Epithelial cell of prostate (primary cell): ENCODE measurements at places on chromosomes 7 and 10.

- no peak for DNase-seq
Observed at GRCh38 chr10:92219559-92219958, 71.3 kb downstream of the CPEB3 start.

- DNase-seq: no peak
Observed at GRCh38 chr10:64075604-64076003, 554.4 kb downstream of the REEP3 start.

- no peak for DNase-seq
Observed at GRCh38 chr7:88339195-88339922, 32.7 kb upstream of the STEAP4 start.

- no peak for DNase-seq
Observed at GRCh38 chr7:144885478-144885877, 49.6 kb upstream of the TPK1 start.

- DNase-seq: no peak
Observed at GRCh38 chr10:14556285-14556956, 218.3 kb downstream of the FAM107B start.

- DNase-seq: no peak
Observed at GRCh38 chr7:148723166-148723559, 24.5 kb downstream of the CUL1 start.

DNA sequence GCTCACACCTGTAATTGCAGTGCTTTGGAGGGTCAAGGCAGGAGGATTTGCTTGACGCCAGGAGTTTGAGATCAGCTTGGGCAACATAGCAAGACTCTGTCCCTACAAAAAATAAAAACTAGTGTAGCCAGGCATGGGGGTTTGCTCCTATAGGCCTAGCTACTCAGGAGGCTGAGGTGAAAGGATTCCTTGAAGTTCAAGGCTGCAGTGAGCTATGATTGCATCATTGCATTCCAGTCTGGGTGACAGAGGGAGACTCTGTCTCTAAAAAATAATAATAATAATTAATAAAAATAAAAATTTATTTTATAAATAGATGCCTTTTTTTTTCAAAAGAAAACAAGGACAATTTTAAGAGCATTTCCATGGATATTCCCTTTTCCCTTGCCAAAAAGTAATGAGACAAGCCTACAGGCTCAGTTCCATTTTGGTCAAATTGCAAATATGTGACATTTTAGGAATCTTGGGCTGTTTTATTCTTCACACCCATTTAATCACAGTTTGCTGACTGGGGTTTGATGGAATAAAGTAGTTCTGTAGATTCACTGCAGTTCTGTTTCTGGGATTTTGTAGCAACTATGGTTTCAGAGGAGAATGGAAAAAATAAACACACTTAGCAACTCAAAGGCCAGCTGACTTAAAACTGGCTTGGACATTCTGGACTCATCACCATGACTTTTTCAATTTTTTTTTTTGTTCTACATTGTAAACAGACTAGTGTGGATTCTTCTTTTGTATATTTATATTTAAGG, 48.4 kb upstream of the ARHGAP21 start:
- no peak for DNase-seq

DNA sequence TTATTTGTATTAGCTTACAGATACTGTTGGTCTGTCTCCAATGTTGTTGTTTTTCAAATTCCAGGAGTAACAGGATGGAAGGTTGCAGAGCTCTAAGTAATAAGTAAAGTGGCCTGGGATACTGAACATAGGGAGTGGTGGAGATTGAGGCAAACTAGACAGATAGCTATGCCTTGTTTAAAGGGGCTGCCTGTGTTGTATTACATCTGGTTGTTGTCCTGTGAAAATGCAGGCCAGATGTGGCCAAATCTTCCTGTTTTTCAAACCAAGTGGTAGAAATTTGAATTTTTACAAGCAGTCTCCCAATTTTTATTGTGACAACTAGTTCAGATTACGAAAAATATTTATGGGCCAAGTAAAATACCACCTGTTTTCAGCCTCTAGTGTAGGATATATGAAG, 33.5 kb downstream of the BICC1 start:
- no peak for DNase-seq

GRCh38 chr10:86327954-86328725, 38.5 kb downstream of the GRID1 start:
- DNase-seq: no peak

DNA sequence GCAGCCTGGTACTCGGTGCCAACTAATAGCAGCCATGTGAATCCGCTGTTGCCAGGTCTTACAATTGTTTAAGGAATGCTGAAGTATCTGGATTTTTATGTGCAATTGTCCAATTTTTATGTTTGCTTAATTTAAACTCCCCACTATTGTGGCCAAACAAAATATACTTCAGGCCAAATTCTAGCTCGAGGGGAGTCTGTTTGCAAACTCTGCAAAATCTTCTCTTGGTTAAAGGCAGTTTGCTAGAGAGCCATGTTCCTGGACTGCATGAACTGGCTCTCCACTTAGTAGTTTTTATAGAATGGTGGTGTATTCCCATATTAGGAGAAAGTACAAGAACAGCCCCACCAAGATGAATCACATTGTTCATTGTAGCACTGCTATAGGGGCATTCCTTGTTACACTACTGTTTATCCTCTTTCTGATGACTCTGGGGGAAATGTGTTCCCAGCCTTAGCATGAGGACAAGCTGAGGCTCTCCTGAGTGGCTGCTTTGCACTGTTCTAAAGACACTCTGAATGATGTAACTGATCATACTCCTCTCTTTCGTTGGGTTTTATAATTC, 178.0 kb upstream of the GLI3 start:
- no peak for DNase-seq

GRCh38 chr10:11783558-11783865, 39.6 kb upstream of the PROSER2 start:
- DNase-seq: no peak

GRCh38 chr10:100528921-100529474, 673 bp downstream of the NDUFB8 start:
- DNase-seq: no peak

DNA sequence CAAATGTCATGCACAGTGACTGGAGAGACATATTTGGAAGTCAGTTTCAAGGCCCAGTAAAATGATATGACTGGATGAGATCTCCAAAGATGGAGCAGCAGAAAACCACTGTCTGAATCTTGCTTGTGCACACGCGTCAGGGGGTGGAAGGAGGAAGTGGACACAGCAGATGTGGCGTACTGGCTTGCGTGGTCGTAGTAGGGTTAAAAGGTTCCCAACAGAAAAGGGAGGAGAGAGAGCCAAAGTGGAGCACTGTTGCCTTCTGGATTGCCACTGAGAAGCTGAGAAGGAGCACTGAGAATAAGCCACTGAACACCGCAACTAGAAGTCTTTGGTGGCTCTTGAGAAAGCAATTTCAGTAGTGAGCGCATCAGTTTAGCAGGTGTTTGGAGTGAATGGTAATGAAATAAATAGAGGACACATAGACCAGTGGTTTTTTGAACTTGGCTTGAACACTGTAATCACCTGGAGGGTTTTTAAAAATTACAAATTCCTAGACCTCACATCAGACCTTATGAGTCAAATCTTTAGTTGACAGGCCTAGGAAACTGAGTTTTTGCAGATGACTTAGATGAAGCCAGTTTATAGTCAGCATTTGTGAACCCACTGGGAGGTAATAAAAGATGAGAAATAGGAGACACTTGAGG, 227.3 kb downstream of the PTEN start:
- no peak for DNase-seq

DNA sequence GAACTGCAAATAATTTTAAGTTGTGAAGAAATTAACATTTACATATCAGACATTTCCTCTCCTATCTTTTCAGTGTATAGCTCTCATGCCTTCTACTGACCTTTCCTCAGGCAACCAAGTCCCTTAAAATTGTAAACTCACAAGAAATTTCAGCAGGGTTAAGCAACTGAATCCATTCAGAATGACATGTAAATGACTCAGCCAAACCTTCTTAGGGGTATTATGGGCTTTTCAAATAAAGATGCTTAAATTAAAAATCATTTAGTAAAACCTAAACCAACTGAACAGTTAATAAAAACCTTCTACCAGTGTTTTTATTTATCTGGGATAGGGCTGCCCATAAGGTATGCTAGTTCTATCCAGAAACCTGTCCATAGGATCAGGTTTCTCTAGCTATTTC, 20.7 kb downstream of the WAPL start:
- DNase-seq: no peak

- DNase-seq: no peak
Observed at GRCh38 chr7:143510854-143511592, 33.4 kb downstream of the TAS2R41 start.

- DNase-seq: peak; percentile 41
Observed at GRCh38 chr10:132319853-132320653, 11.9 kb upstream of the LRRC27 start.

DNA sequence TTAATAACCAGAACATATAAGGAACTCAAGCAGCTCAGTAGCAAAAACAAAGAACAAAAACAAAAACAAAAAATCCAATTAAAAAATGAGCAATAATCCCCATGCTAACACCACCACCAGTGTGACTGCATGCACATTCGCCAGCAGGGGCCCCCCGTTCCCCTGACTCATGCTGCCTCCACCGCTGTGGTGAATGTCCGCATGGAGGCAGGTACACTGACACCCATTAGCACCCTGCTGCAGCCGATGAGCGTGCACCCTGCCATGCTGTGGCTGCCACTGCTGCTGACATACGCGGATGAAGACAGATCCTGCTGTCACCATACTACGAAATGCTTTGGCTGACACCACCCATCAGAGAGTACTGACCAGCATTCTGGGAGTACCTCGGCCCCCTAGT, 321.6 kb upstream of the LRRTM3 start:
- DNase-seq: no peak

DNA sequence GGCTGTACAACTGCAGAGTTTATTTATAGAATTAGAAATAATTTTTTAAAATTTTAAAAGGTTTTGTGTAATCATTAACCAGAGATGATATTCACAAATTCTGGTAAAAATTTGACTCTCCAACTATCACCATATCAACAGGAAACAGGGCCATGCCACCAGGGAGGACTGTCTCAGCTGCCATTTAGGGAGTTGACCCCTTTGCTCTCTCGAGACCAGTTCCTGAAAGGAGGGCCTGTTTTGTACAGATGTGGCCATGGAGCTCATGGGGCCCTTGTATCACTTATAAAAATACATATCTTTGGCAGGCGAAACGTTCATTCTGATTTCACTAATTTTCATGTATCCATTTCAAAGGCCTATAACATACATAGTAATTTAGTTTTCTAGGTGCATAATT, 20.3 kb downstream of the H2AZ2 start:
- DNase-seq: no peak

- DNase-seq: no peak
Observed at GRCh38 chr10:21728618-21729017, 194.6 kb downstream of the MLLT10 start.

DNA sequence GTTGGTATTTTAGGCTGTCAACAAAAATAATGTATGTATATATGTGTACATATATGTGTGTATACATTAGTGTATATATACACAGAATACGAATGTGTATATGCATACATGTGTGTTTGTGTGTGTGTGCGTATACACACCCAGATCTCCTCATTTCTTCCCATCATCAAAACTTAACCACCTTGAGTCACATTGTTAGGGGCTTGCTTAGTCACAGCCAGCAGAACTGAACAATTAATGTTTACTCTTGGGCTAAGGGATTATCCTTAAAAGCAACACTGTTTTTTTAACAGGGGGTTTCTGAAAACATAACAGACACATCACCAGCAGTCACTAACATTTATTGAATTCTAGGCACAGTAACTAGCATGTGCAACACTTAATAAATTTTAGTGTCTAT, 83.0 kb upstream of the ASAH2 start:
- DNase-seq: no peak

DNA sequence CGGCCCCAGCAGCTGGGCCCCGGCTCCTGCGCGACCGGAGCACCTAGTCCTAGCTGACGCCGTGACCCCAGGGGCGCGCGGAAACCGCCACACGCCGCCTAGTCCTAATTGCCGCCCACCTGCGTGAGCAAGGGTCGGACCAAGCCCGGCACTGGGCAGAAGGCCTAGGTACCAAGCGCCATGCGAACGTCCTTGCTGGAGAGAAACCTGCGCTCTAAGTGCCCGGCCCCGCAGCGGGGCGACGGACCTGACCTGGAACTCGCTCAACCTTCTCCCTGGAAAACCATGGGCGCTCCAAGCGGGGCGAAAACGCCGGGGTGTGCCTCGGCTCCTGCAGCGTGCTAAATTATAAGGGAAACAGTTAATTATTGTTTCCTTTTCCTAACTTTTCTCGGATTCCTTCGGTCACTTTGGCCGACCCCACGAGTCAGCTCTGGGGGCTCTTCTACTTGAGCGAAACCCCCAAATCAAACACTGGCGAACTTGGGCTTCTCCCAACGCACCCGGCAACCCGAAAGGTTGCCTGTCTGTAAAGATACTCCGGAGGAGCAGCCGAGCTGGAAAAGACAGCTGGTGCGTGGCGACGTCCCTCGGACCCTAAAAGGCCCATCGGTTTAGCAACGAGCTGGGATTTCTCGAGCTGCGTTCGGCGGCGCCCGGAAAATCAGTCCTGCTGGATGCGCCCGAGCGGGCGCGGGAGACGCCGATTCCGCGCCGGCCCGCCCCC, 5.3 kb upstream of the EBF3 start:
- no peak for DNase-seq

GRCh38 chr10:37707829-37708578, 149.4 kb downstream of the ZNF248 start:
- DNase-seq: no peak

DNA sequence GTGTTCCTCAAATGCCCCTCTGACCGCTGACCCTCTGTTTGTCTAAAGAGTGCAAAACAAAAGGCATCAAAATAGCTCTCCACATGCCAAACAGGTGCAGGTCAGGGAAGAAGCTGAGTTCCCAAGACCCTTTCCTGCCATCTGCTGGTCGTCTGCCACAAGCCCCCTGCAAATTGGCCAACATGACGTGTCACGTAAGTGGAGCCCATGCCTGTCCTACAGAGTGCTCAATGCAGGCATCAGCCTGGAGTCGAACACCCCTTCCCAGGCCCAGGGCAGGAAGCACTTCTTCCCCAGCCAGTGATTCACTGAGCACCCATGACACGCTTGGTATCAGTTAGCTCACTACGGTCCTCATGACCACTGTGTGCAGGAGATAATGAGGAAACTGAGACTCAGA, 14.1 kb downstream of the TMEM72 start:
- no peak for DNase-seq

DNA sequence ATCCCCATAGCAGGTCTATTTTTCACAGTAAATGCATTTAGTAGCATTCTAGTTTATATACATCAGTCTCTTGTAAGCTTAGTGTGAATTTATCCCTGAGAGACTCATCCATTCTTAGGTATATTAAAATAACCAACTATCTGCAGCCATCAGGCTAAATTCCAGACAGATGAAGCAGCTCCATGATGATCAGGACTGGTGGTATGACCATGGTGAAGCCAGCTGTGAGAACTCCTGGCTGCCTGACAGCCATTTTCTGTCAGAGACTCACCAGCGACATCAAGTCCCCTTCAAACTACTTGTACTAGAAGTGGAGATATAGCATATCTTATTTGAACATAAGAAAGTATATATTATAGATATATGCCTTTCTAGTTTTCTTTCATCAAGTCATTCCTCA, 70.3 kb upstream of the GSDME start:
- no peak for DNase-seq
